ENCODE measurements at places on chromosomes 7 and 10.

DNA sequence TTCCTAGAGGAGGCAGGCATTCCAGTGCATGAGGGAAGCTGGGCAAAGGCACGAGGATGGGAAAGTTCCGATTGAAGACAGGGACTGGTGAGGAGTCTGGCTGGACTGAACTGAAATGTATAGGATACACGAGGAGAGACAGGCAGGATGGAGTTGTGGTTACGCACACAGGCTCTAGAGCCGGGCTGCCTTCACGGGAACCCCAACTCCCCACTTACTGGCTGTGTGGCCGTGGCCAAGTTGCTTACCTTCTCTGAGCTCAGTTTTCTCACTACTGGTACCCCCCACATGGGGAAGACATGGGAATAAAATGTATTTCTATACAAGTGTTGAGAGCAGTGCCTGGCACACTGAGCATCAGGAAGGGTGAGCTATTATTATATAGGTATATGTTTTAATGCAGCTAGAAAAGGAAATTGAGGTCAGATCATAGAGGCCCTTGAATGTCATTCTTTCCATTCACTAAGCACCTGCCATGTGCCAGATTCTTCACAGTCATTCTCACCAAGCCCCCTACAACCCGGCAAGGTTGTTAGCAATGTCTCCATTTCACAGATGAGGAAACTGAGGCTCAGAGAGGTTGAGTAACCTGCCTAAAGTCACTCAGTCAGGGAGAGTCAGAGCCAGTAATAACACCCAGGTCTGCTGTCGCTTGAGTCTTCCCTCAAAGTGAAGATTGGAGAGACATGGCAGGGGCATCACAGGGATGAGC is 9.7 kb downstream of the CHST3 start:
- no peak for DNase-seq

- no peak for DNase-seq
Observed at GRCh38 chr7:2978408-2978807, 65.3 kb downstream of the CARD11 start.

DNA sequence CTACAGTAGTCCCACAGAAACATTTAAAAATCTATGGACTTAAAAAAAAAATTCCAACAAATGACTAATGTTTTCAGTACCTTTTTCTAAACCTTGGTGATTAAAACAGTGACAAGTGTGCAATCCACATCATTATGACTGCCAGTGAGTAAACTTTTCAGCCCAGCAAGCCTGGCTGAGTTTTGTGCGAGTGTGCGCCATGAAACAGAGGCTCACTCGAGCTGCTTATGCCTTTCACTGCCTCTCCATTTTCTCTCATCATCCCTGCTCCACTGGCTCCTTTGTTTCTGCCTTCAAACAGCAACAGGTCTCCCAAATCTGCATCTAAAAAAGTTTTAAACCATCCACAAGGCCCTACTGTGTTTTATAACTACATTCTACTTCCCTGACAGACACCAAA is 105.8 kb downstream of the USP6NL start:
- DNase-seq = peak; percentile 47

GRCh38 chr7:79820387-79820786 is 314.2 kb upstream of the GNAI1 start:
- DNase-seq = no peak

DNA sequence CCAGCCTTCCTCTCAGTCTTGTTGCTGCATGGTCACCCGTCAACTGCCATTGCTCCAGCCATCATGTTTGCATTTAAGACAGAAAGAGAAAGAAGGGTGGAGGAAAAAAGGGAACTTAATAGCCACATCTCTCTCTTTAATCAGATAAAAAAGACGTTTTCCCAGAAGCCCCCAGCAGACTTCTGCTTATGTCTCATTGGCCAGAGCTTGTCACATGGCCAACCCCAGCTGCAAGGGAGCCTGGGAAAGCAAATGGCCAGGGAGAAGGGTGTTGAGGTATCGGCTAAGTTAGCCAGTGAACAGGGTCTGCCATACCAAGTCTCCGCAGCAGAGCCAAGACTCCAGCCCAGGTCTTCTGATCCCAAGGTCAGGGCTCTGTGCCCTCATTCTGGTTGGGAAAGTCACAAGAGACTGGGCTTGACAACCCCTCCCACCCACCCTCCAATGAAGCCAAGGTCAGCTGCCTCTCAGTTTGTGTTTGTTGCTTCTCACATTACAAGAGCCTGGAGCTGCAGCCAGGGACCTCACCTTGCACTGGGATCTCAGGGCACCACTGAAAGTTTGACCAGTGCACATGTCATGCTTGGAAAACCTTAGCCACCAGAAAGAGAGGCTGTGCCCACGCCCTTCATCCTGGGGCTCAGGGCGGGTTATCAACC is 80.3 kb upstream of the LYZL2 start:
- no peak for DNase-seq

- peak; percentile 38 for DNase-seq
Observed at GRCh38 chr10:80662429-80663261, 124.9 kb downstream of the SH2D4B start.

- no peak for DNase-seq
Observed at GRCh38 chr10:12063483-12063818, 5.3 kb upstream of the DHTKD1 start.

- DNase-seq = no peak
Observed at GRCh38 chr7:82677493-82677892, 233.9 kb upstream of the CACNA2D1 start.

- no peak for DNase-seq
Observed at GRCh38 chr7:99137411-99138180, 6.3 kb downstream of the SMURF1 start.

DNA sequence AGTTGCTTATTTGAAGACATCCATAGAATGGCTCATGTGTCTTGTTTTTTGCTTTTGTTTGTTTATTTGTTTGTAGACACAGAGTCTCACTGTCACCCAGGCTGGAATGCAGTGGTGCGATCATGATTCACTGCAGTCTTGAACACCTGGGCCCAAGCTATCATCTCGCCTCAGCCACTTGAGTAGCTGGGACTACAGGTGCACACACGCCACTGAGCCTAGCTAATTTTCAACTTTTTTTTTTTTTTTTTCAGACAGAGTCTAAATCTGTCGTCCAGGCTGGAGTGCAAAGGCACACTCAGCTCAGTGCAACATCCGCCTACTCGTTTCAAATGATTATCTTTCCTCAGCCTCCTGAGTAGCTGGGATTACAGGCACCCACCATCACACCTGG is 83.3 kb upstream of the KLF6 start:
- DNase-seq = no peak

GRCh38 chr7:132815130-132815529 is 238.9 kb upstream of the PLXNA4 start:
- no peak for DNase-seq

GRCh38 chr10:28036587-28036986 is 37.7 kb upstream of the ODAD2 start:
- no peak for DNase-seq

- no peak for DNase-seq
Observed at GRCh38 chr10:10613656-10614244, 403.9 kb upstream of the CELF2 start.

- no peak for DNase-seq
Observed at GRCh38 chr10:62817121-62817765, 1.1 kb upstream of the EGR2 start.

GRCh38 chr7:106279425-106280197 is 5.2 kb downstream of the NAMPT start:
- DNase-seq = no peak

GRCh38 chr10:95291365-95292039 is 699 bp upstream of the PDLIM1 start:
- DNase-seq = no peak

- no peak for DNase-seq
Observed at GRCh38 chr7:32119790-32120196, 49.6 kb upstream of the PDE1C start.

DNA sequence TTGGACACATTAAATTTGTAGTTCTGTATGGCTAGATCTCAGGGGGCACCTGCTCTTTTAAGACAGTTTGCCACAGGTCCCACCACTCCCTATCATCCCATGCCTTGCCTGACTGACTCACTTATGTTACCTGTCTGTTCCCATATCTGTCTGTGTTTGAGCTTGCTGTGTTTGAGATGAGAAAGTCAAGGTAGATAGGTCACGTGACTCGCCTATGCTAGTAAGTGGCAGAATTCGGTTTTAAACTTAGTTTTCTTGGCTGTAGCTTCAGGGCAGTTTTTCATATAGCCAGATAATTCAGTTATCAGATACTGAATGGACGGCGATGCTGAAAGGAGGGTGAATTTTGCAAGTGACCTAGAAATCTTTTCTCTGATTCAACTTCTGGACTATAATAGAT is 348.4 kb downstream of the RPS24 start:
- no peak for DNase-seq

- peak; percentile 55 for DNase-seq
Observed at GRCh38 chr7:87231258-87231657, 11.7 kb upstream of the TMEM243 start.

DNA sequence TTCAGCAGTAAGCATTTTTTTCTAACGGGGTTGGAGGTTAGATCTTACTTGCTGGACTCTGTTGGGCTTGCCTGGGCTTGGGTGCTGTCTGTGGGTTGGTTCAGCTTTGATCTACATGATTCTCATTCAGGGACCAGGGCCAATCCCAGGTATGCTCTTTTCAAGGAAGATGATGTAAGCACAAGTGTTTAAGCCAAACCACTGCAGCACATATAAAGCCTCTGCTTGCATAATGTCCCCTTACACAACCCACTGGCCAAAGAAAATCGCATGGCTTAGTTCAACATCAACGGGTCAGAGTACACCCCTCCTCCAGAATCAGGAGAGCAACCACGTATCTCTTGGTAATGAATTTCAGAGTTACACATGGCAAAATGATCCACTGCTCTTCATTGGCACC is 83.9 kb downstream of the DNAJB9 start:
- no peak for DNase-seq

DNA sequence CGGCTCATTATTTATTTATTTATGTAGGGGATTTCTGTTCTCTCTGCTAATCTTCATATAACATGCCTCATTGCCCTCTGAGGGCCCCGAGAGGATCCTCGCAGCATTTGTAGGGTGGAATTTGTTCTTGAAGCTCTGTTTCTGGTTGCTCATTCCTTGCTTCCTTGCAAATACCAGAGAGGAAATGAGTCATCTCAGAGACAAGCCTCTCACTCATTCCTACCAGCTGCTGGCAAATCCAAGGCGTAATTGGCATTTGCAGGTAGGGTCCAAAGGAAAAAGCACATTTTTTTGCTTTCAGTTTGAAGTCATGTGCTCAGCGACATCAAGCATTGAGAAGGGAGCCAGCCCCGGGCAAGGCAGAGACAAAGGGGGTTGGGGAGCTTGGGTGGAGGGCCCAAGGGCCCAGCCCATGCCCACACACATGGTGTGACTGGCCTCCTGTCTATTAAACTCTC is 501.6 kb downstream of the GALNT17 start:
- DNase-seq = no peak

- no peak for DNase-seq
Observed at GRCh38 chr10:3036155-3037021, 31.0 kb upstream of the PFKP start.

DNA sequence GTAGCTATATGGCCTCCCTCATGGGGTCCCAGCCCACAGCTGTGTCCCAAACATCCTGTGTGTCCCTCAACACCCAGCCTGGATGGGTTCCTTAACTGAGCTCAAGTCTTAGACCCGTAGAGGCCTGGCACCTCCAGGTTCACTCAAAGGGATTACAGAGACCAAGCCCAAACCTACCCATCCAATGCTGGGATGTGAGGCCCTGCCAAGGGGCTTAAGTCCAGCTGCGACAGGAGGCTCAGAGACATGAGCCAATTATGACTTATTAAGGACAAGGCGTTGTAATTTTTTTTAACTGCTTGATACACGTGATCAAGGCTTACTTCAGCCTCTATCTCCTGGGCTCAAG is 105.6 kb upstream of the RET start:
- no peak for DNase-seq

DNA sequence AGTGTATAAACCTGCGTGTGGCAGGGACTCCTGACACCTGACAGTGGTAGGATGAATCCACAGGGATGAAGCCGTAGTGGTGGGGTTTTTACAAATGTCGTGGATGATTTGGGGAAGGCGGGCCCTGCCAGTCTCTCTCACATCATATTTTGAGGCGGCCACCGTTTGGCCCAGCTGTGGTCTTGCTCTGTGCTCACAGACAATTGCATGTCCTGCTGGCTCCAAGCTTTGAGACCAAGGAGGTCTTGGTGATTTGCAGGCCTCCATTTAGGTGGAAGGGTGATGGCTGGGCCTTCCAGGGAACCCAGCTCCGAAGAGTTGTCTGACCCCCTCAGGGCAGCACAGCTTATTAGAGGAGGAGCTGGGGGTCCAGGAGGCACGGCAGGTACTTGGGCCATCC is 151.1 kb upstream of the SHH start:
- no peak for DNase-seq

DNA sequence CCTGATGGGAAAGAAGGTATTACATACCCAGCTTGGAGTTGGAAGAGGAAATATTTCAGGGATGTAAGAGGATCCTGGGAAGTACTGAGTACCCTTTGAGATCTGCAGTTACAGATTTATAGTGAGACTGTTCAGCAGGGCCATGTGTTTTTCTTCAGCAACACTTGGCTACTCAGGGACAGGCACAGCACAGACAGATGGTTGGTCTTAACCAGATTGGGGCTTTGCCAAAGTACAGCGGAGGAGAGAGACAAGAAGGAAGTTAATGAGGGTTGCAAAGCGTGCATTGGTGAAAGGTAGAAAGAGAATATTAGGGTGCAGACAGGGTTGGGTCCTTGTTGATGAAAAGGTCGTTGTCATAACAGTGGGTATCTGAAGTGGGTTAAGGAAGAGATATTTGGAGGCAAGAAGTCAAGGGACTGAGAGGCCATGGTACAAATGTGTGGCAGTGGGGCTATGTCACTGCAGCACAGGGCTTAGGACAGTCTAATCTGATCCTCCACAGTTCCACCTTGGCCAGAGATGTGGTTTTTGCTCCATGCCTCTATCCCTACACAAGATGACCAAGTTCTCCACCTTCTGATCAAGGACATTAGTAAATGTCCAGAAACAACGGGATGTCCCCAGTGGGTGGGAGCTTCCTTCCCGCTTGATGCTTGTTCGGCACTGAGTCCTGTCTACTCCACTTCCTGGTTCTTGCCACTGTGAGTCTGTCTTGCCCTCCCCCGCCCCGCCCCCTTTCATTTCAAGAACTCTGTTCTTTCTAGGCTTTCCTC is 18.9 kb upstream of the DNAJC1 start:
- DNase-seq = no peak

DNA sequence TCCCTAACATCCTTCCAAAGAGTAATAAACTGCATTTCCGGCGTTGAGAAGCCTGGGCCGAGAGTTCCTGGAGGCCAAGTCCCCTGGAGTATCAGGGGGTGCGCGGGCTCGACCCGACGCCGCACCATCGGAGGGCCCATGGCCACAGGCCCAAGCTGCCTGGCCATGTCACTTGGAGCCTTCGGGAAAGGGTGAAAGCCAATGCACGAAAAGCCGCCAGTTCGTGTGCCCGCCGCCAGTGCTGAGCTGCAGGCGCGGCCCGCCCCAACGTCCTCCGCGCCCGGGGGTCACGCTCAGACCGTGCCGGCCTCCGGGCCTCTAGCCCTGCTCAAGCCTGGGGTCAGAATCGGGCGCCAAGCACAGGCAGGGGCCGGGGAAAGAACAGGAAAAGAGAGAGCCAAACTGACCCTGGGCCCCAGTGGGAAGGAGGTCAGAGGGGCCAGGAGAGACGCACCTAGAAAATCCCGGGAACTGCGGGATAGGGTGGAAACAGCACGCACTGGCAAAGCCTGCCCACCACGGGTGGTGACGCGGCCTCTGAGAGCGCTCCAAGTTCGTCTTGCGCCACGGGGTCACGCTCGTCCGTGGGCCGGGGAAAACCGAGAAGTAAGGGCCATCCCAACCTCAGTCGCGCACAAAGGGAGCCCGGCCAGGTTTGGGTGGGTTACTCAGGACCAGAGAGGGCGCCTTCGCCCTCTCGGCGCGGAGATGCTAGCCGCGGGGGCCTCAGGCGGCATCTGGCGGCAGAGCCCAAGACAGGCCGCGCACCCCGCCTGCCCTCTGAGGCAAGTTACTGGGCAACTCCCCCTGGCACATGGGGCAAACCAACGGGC is 4.2 kb upstream of the EBF3 start:
- DNase-seq = no peak
